ENCODE measurements at places on chromosomes 12 and 14.

DNA sequence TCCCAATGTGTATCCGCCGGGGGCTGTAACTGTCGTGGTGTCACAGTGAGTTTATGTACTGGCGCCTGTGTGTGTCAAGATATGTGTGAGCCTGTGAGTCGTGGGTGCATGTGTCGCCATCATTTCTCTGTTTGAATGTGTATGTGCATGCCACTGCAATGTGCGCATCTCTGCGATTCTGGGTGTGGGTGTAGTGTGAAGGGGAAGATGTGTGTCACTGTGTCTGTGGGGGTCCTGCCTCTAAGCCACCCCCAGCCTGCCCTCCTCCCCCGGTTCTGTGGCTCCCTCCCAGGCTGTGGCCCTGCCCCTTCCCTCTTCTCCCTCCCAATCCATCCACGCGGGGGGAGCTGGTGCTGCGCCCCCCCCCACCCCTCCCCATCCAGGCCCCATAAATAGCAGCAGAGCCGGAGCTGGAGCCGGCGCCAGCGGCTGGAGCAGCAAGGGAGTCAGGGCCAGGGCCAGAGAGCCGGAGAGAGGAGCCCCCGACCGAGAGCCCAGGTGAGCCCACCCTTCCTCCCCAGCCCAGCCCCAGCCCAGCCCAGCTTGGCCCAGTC, at the start of gene CPNE6:
CPNE6 (plus strand) TSS at position 419 of the 554 bp plus-strand sequence. CDS start 1,375 bp downstream, outside the sequence.
- no peak for DNase-seq

DNA sequence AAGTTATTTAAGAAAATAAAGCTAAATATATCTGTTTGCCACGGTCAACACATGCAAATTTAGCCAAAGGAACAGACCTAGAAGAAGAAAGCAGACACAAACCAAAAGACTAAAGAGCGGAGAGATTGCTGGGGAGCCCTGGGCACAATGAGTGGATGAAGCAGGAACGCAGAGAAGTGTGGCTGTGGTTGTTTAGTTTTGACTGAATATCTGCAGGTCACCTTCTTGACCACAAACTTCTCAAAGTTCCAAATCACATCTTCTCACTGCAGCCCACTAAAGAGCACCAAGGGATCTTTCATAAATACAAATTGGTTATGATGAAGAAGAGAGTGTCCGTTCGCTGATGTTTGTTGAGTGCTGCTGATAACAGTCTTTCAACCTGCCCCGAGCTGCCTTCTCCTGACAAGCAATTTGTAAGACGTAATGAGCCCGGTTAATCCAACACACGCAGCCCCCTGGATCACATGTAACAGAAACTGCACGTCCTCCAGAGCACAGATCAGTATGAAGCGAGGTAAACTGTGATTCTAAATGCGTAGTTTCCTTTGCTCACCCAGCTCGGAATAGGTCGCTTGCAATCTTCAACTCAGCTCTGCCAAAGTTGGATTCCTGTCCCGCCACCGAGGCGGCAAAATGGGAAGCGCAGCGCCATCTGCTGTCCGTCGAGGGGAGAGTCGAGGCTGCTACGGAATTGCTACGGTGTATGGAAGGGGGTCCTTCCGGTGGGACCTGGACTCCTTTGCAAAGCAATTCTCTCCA, 120.8 kb downstream of the GXYLT1 start:
- peak; percentile 50 for DNase-seq

GRCh38 chr12:14694970-14695369, 1.4 kb downstream of the GUCY2C start:
- DNase-seq = no peak

DNA sequence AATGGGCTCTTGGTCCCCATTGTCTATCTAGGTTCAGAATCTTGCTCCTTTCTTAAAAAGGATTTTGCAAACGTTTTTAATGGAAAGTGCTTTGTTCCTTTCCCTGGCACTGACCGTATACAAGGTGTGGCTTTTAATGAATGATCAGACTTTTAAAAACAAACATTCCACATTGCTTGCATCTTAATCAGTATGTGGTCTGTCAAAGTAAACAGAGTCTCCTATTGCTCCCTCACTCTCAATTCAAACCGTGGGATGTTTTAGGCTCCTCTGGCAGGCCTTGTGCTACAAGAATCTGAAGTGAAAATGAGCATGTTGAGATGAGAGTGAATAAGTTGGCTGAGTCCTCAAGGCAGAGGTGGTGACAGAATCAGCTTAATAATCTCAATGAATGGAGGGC, 107.0 kb downstream of the VRK1 start:
- DNase-seq = no peak

DNA sequence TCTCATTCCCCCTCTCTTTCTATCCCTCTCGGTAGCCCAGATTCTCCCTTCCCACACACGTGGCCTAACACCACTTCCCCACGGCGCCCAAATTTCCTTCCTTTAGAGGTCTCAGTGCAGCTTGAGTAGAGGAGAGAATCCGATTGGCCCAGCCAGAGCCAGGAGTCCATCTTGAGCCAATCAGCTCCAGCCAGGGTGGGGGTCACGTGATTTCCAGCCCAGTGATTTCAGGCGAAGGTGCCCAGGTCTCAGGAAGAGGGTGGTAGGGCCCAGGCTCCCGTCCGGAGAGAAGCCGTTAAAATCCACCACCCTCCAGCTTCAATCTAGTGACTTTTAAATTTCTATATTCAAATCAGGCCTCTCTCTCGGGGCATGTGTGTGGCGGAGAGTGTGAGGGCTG, 45.2 kb upstream of the MYL2 start:
- DNase-seq = no peak

DNA sequence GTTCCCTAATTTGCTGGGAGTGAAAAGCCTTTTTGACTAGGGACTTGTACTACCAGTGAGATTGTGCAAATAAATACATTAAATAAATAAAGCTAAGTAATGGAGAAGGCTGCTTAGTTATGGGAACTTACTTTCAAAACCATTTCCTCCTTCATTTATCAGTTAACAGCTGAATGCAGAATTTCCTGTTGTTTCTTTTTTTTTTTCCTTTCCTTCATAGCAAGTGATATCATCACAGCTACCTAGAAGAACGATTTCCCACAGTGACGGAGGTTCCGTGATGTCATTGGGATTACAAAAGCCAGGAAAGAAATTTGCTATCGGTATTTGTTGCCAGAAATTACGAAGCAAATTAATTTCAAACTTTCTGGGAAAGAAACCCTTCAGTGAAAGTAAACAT, 42.1 kb upstream of the SOCS2 start:
- no peak for DNase-seq

GRCh38 chr14:99148131-99148530, 123.9 kb downstream of the BCL11B start:
- no peak for DNase-seq

DNA sequence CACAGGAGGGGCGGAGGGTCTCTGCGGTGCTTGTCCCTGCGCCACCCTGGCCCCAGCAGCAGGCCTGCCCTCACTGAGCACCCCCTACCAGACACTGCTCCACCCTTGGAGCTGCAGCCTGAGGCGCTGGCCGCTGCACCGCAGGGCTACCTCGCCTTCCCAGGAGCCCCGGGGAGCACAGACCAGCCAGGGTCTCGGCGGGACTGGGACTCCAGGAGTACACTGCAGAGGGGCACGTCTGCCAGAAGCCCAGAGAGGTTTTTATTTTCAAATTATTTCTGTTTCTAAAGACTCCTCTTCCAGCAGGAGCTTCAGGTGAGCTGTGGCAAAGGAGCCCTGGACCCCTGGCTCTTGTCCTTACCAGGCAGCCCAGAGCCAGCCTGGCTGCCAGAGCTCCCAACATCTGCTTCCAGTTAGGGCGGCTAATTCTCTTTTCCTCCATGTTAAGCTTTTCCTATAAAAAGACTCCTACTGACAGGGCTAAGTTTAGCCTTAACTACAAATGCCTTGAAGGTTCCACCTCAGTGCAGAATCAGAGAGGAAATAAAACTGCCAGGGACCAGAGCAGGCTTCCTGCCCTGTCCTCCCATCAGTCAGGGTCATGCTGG, 26.4 kb downstream of the DEGS2 start:
- DNase-seq = no peak

GRCh38 chr12:86634456-86635410, 378.5 kb upstream of the MGAT4C start:
- no peak for DNase-seq

DNA sequence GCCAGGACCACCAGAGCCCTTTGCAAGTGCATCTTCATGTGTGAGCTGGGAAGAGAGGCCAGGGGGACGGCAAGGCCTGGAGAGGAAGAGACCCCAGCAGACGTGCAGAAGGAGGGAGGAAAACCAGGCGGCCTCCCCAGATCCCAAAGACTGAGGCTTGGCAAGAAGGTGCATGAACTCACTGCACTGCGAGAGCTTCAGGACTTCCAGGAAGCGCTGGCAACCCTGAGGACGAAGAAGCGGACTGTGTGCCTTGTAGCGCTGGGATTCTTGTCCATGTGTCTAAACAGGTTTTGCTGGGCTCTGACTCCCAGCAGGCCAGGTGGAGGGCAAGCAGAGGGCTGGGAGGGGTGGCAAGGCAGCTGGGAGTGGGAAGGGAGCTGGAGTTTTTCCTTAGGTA, 939 bp downstream of the TGFB3 start:
- DNase-seq = no peak

DNA sequence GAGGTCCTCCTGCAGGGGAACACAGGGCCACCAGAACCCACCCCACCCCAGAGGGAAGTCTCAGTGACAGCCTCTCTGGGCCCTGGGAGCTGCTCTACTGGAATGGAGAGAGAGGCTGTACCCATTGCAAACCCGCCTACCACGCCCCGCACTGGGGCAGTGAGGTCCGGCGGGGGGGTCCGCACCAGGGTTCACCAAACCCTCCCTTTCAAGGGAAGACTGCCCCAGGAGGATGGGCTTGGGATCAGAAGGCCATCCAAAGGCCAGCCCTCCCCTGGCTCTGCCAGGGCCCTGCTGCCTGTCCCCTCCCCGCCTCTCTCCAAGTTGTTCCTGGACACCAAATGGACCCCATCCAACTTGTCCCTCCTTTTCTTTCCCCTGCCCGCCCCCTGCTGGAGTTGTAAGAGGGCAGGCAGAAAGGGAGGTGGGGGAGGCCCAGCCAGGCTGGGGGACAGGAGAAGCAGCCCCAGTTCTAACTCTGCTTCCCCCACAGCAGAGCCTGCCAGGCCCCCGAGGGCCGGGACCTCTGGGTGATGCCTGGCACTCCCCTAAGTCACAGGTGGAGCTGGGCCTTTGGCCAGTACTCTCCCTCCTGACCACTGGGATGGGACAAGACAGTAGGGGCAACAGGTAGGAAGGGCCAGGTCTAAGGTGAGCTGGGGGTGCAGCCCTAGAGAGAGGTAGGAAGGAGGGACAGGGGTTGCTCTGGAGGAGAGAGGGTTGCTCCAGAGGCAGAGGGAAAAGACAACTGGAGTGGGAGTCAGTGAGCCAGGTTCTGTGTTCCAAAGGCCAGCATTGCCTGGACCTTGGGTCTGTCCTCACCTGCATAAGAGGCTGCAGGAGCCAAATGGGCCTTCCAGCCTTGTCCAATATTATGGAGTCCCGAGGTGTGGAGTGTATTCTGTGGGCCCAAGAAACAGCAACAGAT, 3.2 kb upstream of the DIO3 start:
- DNase-seq = no peak

DNA sequence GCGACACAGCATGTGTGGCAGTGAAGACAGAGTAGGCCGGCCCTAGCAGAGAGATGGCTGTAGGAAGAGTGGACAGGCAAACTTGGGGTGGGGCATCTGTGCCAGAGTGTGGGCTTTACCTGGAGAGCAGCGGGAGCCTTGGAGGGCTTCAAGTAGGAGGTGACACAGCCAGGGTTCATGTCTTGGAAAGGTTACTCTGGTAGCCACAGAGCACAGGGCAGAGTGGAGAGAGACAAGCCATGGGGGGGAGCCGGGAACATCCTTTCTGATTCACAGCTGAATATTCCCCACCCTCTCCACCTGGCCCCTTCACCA, 53.5 kb upstream of the DIO3 start:
- DNase-seq = no peak

GRCh38 chr14:63650256-63650952, 8.7 kb upstream of the WDR89 start:
- DNase-seq = no peak

- no peak for DNase-seq
These were observed 114.8 kb downstream of the MON2 start for GRCh38 chr12:62581288-62582064.

GRCh38 chr14:100747021-100747586, 20.4 kb downstream of the DLK1 start:
- no peak for DNase-seq

DNA sequence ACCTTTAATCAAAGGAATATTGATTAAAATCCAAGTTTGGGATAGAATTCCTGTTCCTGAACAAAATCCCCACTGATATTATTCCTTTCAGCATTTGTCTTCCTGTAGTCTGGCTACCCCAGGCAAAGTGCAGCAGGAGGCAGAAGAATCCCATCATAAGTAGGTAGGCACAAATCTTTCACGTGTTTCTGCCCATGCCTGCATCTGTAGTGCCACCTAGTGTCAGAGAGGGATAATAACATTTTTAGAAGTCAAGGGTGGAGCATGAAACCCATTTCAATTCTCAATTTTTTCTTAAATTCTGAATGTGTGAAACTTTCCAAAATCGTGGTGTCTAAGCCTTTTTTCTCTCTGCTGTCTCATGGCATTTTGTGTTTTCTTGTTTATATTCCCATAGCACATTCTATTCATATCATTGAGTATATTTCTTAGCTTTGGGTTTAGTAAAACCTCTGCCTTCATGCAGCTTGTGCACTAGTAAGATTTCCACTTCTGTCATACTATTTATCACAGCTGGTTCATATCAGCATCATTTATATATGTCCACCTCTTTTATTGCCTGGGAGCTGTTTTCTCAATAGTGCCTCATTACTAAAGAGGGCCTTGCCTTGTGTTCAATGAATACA, 47.8 kb upstream of the RERG start:
- DNase-seq = no peak

DNA sequence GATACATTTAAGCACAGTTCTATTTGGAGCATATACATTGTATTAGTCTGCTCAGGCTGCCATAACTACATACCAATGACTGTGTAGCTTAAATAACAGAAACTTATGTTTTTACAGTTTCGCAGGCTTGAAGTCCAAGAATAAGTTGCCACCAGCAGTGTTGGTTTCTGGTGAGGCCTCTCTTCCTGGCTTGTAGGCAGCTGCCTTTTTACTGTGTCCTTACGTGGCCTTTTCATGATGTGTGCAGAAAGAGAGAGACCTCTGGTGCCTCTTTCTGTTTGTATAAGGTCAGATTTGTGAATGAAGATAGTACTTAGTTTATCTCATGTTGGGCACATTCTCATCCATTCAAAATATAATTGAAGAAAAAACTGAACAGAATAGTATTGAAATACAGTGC, 636.6 kb downstream of the FLRT2 start:
- DNase-seq = no peak

DNA sequence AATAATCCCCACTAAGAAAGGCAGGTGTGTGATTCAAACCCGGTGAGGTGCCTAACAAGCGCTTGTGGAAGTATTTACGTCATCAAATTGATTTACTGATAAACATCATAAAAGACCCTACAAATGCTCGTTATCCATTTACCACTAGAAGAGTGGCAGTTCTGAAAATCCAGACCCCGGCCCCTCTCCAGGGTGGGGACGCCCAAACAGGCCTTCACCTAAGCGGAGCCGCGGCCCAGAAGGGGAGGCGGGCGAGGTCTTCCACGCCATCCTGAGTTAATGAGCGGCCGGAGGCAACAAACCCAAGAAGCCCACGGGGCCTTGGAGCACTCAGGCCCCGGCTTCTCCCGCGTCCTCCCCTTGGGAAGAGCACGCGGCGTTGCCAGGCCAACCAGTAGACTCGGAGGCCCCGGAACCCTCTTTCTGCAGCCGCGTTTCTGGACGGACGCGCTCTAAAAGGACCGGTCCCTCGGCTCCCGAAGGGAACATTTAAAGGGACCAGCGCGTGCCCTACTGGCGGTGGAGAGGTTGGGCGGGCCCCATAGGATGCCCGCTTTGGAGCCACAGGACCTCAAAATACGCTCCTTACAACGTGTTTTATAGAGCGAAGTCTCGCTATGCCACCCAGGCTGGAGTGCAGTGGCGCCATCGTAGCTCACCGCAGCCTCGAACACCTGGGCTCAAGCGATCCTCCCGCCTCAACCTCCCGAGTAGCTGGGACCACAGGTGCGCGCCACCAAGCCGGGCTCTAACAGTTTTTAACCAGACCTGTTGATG, 3.5 kb downstream of the PTPN21 start:
- DNase-seq = no peak

Measured in stimulated activated CD4-positive, alpha-beta T cell treated with anti-CD3 and anti-CD28 coated beads, Interleukin-1b, Interleukin-23, amount 100 ng/mL, for 24 hours (primary cell).